HCT116 (cell line): ENCODE measurements at places on chromosomes 5 and 9. TPM values are rescaled to one million over a fixed set of nuclear protein-coding genes. Genes with fewer than 3 reads are reported as not detected.

GRCh38 chr5:132096904-132097303, 23.3 kb downstream of the CSF2 start:
- no peak for DNase-seq

GRCh38 chr9:131740898-131741297, 1.0 kb upstream of the RAPGEF1 start:
- DNase-seq: no peak

DNA sequence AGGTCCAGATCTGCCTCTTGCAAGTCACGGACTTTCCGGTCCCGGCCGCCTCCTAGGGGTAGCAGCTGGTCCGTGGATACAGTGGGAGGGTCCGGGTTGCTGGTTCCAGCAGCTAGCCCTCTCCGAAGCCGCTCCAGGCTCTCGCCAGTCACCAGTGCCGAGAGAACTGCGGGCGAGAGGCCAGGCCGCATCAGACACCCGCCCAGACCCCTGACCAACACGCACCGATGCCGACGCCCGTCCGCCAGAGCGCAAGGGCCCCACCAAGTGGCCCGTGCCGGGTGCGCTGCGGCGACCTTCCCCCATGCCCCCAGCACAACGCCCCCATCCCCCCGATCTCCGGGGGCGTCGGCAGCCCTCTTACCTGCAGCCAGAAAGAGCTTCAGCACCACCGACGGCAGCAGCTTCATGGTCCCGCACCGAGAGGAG, 470 bp downstream of the HBEGF start:
- DNase-seq: no peak

GRCh38 chr9:107584186-107584585, 94.6 kb upstream of the KLF4 start:
- DNase-seq: no peak

- DNase-seq: no peak
These were observed 263.9 kb downstream of the SAXO1 start for GRCh38 chr9:18768951-18769622.

DNA sequence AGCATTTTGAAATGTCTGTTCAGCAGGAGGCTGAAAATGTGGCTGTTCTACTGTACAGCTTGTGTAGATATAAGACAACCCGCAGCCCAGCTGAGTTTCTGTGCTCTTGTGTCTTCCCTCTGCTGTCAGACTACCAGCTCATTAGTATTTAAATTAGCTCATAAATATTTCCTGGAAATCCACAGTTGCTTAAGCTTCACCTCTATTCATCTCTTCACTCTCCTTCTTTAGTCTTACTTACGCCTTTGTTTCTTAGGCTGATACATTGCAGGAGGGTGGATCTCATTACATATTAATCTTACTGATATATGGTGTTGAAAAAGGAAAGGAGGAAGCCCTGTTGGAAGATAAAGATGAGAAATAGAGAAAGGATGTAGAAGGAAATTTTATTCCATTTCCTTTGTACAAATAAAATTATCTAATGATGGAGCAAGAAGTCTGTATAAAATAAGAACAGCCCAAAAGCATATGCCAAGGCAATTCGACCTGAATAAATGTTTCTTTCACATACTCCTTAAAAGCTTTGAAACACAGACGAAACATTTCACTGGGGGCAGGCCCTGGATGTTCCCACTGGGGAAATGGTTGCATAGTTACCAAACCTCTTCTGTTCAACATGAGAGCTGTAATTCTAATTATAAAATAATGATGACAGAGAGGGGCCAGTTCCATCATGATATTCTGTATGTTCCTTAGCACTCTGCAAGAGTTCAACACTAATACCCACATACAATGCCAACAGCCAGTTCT, 111.8 kb upstream of the APC start:
- DNase-seq: no peak

DNA sequence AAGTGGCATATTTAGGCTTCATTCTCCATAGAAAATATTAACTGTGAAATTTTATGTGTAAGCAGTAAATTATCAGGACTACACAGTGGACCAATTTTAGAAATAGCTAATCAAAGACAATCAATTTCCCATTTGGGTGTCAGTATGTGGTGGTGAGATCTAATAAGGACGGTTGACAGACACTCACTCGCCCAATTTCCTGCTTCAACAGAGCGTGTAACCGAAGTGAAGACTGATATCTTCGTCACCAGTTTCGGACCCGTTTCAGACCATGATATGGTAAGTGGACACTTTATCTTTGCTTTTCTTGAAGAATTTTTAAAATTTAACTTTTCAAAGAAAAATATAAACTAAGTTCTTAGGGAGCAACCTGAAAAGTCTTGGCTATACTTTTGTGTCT, 17.6 kb downstream of the GABRA1 start:
- DNase-seq: no peak

DNA sequence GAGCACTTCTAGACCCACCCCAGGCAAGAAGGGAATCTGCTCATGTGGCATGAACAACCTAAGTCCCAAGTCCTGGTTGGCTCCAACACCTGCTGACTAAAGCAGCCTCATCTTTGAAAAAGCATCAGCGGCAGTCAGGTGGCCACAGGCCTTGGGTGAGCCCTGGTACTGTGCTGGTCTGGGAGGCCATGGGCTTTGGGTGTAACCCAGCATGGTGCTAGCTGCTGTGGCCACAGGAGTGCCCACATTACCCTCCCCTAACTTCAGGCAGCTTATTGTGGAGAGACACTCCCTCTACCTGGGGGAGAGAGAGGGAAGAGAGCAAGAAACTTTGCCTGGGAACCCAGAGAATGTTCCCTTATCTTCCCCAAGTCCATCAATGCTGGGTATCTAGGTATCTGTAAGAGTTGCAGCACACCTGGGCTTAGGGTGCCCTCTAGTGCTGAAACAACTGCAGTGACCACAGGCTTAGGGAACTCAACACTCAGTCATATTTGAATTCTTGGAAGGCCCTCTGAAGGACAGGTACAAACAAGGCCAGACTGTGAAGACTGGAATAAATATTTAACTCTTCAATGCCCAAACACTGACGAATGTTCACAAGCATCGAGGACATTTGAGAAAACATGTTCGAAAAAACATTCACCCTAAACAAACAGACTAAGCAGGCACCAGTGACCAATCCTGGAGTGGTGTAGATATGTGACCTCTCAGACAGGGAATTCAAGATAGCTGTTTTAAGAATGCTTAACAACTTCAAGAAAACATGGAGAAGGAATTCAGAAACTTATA, 69.9 kb upstream of the OR2K2 start:
- peak; percentile 33 for DNase-seq

DNA sequence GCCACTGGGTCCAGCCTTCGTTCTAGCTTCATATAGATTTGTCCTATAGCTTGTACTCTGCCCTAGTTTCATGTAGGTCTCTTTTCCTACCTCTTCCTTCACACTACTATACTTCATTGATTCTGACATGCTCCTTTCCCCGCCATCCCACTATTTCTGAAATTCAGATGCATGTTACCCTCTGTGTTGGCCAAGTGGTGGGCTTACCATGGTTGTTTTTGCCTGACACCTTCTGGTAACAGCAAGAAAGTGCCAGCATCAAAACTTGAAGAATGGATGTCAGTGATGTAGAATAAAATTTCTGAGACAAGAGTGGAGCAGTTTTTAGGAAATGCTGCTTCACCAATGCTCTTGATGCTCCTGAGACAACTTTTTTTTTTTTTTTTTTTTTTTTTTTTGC, 19.5 kb upstream of the SERINC5 start:
- no peak for DNase-seq

DNA sequence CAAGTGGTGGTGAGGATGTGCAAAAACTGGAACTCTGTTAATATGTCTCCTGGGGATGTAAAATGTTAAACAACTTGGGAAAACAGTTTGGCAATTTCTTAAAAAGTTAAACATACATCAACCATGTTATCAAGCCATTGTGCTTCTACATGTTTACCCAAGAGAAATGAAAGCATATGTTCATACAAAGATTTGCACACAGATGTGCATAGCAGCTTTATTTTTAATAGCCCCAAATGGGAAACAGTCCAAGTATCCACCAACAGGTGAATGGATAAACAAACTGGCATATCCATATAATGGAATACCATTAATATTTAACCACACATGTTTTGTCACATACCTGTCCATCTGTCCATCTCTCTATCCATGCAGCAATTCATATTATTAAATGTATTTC, 6.2 kb downstream of the VPS13A start:
- DNase-seq: no peak

DNA sequence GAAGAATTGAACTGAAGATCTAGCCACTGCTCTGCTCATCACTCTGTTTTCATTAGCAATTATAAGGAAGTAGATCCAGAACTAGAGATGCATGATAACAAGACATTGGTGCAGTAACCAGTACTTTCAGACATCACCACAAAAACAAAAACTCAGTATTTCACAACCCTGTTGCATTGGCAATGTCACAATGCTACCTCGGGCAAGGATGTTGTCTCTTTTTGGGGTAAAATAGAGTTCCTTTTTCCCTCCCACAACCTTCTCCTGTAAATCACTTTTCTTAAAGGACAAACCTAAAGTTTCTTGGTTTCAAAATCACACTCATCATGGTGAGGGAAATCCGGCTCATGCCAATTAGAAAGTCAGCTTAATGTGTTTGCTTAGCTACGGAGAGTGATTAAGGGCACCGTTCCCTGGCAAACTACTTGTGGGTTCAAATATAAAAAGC, 420.1 kb upstream of the MEF2C start:
- no peak for DNase-seq

GRCh38 chr9:14909181-14909580, 1.0 kb downstream of the FREM1 start:
- no peak for DNase-seq

GRCh38 chr9:17928228-17928627, 349.4 kb downstream of the SH3GL2 start:
- DNase-seq: no peak

- no peak for DNase-seq
These were observed 78.3 kb downstream of the TNC start for GRCh38 chr9:115039516-115040120.

GRCh38 chr9:114343471-114344187, 14.0 kb downstream of the ORM2 start:
- DNase-seq: no peak

DNA sequence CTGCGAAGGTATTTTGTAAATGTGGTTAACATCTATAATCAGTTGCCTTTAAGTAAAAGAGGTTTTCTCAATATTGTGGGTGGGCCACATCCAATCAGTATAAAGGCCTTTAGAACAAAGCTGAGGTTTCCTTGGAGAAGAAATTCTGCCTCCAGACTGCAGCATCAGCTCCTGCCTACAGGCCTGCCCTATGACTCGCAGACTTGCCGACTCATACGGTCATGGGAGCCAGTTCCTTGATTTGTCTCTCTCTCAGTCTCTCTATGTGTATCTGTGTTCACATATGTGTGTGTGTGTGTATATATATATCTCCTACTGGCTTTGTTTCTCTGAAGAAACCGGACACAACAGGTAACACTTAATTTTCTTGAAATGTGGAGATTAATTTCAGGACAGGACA, 45.3 kb downstream of the SLC36A1 start:
- DNase-seq: peak; percentile 16

The SNX30 gene
- 12.7 TPM for total RNA-seq

The SCGB3A2 gene
- not detected for total RNA-seq

The POLR3G gene
- 44.8 TPM for total RNA-seq

The PTBP3 gene
- 102 TPM for total RNA-seq

The SEMA5A gene
- 0.02 TPM for total RNA-seq

The PCDH12 gene
- 0.02 TPM for total RNA-seq

The ARPC5L gene
- total RNA-seq: 50.0 TPM

The C9orf153 gene
- not detected for total RNA-seq

The ANKRD31 gene
- total RNA-seq: 0.30 TPM
